ENCODE measurements at places on chromosomes 2 and 18. TPM values are rescaled to one million over a fixed set of nuclear protein-coding genes. Genes with fewer than 3 reads are reported as not detected.

DNA sequence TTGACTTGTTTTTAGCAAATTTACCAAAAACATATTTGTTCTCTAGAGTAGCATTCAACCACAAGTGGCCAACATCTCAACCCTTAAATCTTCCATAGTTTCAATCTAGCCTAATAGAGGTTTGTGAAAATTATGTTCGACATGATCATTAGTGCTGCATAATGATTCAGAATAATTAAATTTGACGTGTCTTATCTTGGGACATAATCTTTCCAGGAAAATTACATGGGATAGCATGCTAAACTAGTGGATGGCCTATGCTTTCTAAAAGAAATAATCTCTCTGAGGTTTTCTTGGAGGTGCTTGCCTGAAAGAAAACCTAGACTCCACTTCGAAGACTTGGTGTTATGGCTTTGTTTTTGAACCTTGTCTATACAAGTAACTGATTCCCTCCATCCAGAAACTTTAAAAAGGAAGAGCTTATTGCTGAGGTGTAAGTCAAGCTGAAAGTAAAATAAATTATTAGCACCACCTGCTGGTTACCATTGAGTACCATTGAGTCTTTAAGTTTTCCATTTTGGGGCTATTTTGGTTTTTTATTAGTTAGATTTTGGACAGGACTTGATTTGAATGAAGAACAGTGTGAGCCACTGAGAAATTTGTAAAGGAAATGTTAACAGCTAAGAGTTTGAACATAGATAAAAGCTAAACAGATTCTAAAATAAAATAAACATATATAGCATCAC is 32.7 kb downstream of the COX7A2L start:
- peak; percentile 36 for DNase-seq

DNA sequence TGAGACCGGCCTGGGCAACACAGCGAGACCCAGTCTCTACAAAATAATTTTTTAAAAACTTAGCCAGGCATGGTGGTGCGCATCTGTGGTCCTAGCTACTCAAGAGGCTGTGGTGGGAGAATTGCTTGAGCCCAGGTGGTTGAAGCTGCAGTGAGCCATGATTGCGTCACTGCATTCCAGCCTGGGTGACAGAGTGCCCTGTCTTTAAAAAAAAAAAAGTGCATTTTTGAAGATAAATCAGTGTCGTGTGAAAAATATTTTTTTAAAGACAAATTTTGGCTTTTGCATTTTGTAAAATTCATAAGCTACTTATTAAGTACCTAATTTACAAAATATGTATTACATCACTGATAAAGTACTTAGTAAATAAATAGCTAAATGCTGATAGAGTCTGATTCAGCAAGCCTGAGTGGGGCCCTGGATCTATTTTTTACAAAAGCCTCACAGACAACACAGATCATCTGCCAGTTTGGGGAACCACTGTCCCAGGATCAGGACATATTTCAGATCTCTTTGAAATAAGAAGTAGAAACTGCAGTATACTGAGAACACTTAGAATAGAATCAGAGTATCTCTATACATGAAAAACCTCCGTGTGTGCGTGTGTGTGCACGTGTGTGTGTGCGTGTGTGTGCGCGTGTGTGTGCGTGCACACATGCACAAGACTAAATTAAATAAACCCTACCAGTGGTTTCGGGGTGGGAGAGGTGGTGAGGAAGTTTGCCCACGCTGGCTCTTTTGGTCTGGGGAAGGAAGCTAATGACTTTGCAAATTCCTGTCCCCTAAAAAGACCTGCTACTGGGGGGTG is 61.6 kb downstream of the AAK1 start:
- peak; percentile 64 for DNase-seq

GRCh38 chr2:9970200-9971044 is 18.9 kb downstream of the GRHL1 start:
- DNase-seq: no peak

GRCh38 chr2:135299165-135299564 is 231.9 kb downstream of the ZRANB3 start:
- DNase-seq: no peak

GRCh38 chr2:119028327-119029174 is 86.6 kb downstream of the MARCO start:
- DNase-seq: no peak

DYSF gene
- total RNA-seq: 17.2 TPM

DNA sequence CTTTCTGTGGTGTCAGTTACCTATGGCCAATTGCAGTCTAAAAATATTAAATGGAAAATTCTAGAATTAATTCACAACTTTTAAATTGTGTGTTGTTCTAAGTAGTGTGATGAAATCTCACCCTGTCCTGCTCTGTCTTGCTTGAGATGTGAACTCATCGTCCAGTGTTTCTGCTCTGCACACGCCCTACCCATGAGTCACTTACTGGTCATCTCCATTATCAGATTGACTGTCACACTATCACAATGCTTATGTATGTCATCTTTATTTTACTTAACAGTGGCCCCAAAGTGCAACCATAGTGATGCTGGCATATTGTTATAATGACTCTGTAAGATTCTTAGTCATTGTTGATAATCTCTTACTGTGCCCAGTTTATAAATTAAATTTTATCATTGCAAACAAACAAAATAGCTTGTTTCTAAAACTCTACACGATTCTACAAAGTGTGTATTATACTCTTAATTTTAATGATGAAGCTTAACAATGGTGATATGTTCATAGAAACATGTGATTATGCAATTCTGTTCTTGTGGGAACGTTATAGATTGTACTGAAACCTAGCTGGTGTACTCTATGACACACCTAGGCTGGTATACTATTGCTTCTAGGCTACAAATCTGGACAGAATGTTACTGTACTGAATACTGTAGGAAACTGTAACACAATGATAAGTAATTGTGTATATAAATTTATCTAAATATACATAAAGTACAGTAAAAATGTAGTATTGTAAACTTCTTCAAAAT is 1086.8 kb upstream of the PIK3C3 start:
- peak; percentile 60 for DNase-seq

DNA sequence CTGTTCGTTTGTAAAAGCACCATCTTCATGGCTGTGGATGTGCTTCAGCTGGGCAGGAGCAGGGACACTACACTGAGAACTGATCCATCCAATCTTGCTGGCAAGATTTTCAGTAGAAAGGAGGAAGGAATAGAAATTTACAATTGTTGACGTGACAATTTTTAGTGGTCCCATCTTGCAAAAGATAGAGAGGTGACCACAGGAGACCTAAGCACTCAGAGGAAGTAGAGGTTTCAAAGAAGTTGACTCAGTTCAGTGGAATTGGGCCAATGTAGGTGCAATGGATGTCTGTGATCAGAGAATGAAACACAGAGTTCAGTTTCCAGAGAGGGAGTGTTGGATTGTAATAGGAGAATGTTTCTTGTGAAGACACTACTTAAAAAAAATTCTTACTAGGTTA is 1.4 kb downstream of the UGT1A5 start:
- no peak for DNase-seq

MYCN gene
- total RNA-seq: 3.7 TPM

SDC1 gene
- total RNA-seq: 117 TPM

DNA sequence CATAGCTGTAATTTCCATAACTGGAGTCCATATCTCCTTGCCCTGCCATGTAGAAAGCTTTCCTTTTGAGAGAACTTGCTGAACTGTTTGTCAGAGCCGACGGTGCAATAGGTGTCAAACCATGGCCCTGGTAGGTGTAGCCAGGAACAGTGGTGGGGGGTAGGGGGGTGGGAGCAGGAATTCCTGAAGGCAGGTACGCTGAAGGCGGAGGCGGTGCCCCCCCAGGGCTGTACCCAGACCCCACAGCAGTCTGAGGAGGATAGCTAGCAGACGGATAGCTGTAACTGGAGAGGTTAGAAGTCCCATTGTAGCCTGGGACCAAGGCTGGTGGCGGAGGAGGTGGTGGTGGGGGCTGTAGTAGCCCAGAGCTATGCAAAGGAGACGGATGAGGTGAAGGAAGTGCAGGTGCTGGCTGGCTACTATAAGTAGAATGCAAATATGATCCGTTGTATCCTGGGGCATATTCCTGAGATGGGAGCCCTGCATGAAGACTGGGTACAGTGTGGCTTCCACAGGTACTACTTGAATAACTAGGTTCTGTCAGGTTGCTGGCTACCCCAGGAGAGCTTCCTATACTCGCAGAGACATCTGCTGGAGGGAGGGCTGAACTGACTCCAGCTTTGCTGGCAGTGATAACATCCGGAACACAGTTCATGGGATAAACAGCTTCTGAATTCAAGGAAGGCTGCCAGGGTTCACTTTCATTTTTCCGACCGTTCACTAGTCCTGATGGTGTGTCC is 124.8 kb downstream of the FIGN start:
- DNase-seq: no peak

- no peak for DNase-seq
Observed at GRCh38 chr2:167758292-167758691, 489.1 kb downstream of the STK39 start.

DNA sequence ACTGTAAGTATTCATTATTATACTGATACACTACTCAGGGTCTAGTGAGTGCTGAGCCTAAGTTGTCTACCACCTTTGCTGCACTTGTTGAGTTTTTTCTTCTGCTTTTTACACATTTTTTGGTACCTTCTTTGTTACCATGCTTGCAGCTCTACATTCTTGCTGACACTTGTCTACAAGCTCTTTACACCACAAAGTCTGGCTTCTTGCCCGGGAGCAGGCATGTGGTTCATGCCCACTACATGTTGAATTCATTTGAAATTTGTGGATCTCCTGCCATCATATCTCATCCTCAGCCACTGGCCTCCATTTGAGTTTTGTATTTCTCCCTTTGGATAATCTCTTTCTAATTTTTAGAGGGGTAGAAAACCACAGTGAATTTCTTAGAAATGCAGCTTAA is 29.9 kb downstream of the IL18R1 start:
- DNase-seq: no peak

ANTXR1 gene
- total RNA-seq: 30.8 TPM

POTEI gene
- total RNA-seq: not detected

RGPD6 gene
- total RNA-seq: 30.9 TPM

DNA sequence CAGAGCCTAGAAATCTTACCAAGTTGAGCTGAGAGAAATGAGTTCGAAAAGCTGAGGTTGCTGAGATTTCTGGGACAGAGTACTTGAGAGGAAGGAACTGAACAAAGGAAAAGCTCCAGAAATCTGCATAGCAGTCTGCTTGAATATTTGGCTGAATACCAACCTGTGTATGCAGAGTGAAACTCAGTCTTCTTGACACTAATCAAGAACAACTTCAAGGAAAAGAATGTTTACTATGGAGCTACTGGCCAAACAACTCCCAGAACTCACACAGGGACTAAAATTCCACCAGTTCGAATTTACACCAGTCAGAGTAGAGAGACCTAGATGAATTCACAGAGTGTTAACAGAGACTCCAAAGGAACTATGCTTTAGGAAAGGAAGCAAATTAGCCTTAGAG is 66.5 kb downstream of the USP37 start:
- no peak for DNase-seq

AQP12B gene
- not detected for total RNA-seq

OSBPL6 gene
- 0.03 TPM for total RNA-seq
